ENCODE measurements at places on chromosomes 4 and X.

GRCh38 chr4:157004279-157005161 lies 32.9 kb upstream of the PDGFC start:
- no peak for DNase-seq

DNA sequence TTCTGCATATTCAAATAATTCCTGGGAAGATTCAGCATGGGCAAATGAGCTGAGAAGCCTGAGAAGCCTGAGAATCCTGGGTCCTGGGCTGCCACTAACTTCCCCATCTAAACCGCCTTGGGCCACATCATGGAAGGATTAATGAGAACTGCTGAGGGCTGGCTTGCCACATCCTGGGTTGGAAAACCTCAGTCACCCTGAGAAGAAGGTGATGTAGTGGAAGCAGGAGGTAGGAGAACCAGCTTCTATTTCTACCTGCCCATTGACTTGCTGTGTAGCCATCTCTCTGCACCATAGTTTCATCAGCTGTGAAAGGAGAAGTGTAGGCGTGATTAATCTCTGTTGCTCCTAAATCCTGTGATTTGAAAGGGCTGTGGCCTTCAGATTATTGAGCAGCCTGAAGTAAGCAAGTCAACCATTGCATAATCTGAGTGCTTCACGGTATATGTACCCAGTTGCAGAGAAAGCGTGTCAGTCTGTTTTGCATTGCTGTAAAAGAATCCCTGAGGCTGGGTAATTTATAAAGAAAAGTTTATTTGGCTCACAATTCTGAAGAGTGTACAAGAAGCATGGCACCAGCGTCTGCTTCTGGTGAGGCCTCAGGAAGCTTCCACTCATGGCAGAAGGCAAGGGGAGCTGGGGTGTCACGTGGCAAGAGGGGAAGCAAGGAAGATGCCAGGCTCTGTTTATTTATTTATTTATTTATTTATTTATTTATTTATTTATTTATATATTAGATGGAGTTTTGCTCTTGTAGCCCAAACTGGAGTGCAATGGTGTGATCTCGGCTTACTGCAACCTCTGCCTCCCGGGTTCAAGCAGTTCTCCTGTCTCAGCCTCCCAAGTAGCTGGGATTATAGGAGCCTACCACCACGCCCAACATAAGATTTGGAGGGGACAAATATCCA lies 140.9 kb upstream of the ATP6AP2 start:
- DNase-seq: no peak

GRCh38 chr4:31360786-31361185 lies 640.6 kb downstream of the PCDH7 start:
- no peak for DNase-seq

GRCh38 chr4:149523039-149523438 lies 292.6 kb downstream of the IQCM start:
- DNase-seq: no peak

DNA sequence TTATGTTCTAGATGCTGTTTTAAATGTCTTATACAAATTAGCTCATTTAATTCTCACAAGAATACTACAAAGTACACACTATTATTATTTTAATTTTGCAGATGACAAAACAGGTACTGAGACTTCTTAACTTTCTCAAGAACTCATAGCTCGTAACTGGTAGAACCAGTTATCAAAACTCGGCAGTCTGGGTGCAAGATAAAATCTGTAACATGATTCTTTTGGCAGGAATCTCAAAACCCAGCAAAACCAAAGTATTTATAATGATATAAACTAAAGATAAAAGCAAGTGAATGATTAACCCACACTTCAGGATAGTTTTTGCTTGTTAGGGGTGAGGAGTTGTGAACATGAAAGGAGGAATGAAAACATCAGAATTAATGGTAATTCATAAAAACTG lies 27.6 kb downstream of the CLNK start:
- no peak for DNase-seq

GRCh38 chrX:123960956-123961267 lies 594 bp upstream of the STAG2 start:
- no peak for DNase-seq

GRCh38 chr4:1323635-1324442 lies 23.2 kb upstream of the UVSSA start:
- peak; percentile 4 for DNase-seq

DNA sequence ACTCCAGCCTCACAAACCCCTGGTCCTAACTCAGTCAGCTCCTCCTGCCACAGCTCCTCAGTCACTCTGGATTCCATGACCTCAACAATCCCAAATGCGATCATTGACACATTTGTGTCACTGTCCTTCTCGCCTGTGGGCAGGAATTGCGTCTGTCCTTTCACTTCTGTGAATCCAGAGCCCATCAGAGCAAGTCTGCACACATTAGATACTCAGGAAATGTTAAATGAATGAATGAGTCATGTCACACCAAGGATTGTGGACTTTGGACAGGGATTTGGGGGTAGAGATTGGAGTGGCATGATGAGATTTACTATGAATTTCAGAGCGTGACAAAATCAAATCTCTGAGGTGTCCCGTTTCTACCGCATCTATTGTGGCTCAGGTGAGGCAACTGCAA lies 11.8 kb upstream of the CLDN24 start:
- DNase-seq: no peak

GRCh38 chr4:72893354-72894066 lies 176.0 kb downstream of the COX18 start:
- no peak for DNase-seq

DNA sequence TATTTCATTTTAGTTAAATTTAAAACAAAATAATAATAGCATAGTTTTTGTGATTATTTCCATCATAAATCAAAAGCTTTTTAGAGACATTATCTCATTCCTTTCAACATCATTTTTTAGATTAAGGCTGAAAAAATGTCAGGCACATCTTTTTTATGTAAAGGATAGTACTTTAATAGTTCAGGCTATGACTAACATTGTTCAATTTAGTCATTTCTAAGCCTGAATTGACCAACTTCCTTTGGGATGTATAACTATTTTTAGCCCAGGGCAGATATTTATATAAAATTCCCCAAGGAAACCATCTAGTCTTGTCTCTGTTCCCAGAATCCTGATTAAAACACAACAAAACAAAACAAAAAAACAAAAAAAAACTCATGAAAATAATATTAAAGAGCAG lies 145.6 kb upstream of the PCDH18 start:
- DNase-seq: no peak
